HuH-7 (cell line): ENCODE measurements at places on chromosomes 1 and 21.

DNA sequence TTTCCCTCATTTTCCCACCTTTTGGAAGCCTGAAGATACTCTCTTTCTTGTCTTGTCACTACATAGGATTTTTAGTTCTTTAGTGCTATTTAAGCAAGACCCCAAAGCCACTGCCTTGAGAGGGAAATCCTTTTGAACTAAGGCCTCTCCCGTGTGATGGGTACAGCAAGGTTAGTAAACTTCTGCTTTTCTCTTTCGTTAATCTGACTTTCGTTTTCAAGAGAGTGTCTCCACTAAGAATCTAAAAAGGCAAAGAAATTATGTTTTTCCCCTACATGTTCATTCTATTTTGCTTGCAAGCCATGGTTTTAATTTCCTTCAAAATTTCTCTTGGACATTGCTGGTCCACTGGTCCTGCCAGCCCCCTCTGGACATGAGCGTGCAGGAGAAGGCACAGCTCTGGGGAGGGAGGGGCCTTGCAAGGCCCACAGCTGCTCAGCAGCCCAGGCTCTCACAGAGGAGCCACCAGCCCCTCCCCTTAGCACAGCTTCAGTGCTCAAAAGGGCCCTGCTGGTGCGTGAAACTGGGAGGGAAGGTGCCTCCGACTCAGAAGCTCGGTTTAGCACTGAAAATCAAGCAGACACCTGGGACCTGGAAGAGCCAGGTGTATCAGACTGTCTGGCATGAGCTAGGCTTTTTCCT lies 210.9 kb upstream of the GALNT2 start:
- DNase-seq: no peak

GRCh38 chr1:43427941-43428340 lies 25.8 kb downstream of the HYI start:
- DNase-seq: no peak

DNA sequence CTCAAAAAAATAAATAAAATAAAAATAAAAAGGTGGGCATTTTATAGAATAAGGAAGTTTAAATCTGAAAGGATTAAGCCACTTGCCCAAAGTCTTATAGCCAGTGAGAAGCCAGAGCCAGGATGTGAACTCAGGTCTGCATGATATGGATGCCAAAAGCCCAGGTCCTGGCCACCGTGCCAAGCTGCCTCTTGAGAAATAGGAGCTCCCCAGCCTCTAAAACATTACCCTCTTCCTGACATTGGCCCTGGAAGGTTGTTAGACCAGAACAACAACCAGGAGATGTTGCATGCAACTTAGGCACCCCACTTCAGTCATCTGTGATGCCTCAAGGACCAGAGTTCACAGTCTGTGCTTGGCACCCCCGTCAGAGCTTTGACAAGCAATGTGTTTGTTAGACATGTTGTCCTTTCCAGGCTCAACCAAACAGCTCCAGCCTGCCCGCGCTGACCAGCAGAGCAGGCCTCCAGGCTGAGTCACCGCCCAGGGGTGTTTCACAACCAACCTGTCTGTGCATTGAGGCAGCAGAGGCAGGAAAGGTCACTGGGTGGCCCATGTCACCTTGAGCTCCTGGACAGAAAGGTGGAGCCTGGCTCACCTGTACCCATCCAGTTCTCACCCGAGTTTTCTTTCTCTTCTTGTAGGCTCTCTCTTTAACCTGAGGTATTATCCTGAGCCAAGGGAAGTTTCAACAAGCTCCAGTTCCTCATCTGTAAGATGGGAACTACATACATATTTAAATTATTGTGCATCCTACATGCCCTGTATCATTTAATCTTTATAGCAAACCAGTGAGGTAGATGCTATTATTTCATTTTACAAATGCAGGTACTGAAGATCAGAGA lies 14.9 kb upstream of the MED18 start:
- DNase-seq: peak; percentile 69

- DNase-seq: no peak
These were observed 4.5 kb downstream of the PAFAH2 start for GRCh38 chr1:25993197-25993951.

- DNase-seq: peak; percentile 79
These were observed 40.0 kb upstream of the MAGOH start for GRCh38 chr1:53278298-53278725.

DNA sequence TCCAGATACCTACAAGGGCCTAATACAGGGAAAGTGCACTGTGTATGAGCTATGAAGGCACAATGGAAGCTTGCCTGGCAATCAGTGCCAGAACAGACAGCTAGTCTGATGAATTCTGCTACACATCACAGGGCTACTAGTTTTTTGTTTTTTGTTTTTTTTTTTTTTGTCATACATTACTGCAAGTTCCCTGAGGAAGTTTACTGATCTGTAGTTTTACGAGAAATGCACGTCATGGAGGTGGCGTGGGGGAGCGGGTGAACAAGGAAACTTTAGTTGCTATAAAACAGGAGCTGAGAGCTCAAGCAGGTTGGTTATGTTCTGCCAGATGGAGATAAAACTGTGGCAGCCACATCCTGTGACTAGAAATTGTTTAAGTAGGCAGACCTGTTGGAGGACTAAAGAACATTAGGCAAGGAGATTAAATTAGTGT lies 17.7 kb downstream of the PTPRC start:
- no peak for DNase-seq

DNA sequence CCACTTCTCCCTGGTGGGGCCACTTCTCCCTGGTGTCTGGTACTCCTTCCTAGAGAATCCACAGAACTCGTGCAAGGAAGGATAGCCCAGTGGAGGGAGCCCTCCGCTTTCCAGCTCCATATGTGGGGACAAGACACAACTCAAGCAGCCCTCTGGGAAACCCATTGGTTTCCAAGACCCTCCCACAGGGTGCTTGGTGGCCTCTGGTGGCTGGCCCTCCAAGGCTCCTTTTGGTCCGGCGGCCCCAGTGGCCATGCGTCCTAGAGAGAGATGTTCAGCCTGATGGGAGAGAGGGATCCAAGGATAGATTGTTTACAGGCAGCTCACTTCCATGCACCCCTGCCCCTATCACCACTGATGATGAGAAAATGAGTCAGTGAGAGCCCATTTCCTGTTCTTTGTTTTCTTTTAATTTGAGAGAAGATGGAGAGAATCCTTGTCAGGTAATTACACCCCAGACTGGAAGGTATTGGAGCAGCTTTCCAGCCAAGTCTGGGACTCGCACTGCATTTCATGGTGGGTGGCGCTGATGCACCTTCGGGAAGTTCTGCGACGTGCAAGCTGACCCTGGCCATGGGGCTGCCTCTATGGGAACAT lies 486.2 kb upstream of the VAMP3 start:
- DNase-seq: no peak

GRCh38 chr1:234730475-234730769 lies 120.4 kb upstream of the IRF2BP2 start:
- peak; percentile 48 for DNase-seq

- no peak for DNase-seq
These were observed 626.2 kb downstream of the SMYD3 start for GRCh38 chr1:245880754-245881403.

DNA sequence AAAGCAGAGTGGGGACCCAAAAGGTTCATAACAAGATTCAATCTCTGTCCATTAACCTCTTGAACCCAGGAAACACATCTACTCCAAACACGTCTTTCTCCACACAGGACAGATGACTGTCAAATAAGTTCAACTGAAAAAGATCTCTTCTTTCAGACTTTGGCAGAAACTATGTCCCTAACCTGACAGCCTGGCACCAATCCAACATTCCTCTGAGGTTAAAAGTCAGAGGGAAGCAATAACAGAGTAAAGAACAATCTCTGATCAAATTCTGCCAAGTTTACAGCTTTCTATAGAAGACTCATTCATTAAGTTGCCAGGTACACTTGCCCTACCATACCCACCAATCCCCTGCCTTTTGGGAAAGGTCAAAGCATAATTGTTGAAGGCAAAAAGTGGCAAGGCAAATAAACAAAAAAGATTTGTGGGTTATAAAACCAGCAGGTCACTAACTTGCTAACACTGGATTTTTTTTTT lies 31.9 kb downstream of the OTUD7B start:
- DNase-seq: peak; percentile 24

DNA sequence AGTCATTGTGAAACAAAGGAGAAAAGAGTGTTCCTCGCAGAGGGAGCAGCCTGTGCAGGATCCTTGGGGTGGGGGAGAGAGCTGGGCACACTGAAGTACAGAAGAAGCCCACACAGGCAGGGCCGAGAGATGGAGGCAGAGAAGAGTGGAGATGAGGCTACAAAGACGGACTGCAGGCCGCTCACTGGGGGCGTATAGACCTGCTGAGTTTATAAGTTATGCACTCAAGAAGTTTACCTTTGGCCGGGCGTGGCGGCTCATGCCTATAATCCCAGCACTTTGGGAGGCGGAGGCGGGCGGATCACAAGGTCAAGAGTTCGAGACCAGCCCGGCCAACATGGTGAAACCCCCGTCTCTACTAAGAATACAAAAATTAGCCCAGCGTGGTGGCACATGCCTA lies 7.6 kb upstream of the SLAMF9 start:
- DNase-seq: no peak

GRCh38 chr21:41564871-41565274 lies 56.9 kb upstream of the TMPRSS2 start:
- no peak for DNase-seq
